Gastrocnemius medialis (tissue), 4 donors: ENCODE measurements at places on chromosomes 16 and 17. TPM values are rescaled to one million over a fixed set of nuclear protein-coding genes. Genes with fewer than 3 reads are reported as not detected.

SPNS2 gene
- 6.2 TPM for total RNA-seq

UNC13D gene
- total RNA-seq: 1.3 TPM

CDH13 gene
- 20.6 TPM for total RNA-seq

RUSF1 gene
- 7.8 TPM for total RNA-seq

RPL26 gene
- total RNA-seq: 2,913 TPM

MFSD6L gene
- not detected for total RNA-seq

MEIOC gene
- total RNA-seq: not detected

TP53TG3 gene
- total RNA-seq: not detected

FBXL19 gene
- total RNA-seq: 3.4 TPM
